ENCODE measurements at places on chromosomes 4 and X. TPM values are rescaled to one million over a fixed set of nuclear protein-coding genes. Genes with fewer than 3 reads are reported as not detected.

The PFKFB1 gene
- 0.21 TPM for total RNA-seq

The EXOC1L gene
- total RNA-seq = not detected

The TAF7L gene
- under 0.01 TPM for total RNA-seq

The DMP1 gene
- not detected for total RNA-seq

The ETDB gene
- not detected for total RNA-seq

The TCEAL8 gene
- 68.0 TPM for total RNA-seq

The PAGE4 gene
- total RNA-seq = not detected

The NLGN4X gene
- 0.50 TPM for total RNA-seq

The FAM114A1 gene
- 28.0 TPM for total RNA-seq

The PRDM8 gene
- 0.36 TPM for total RNA-seq

The HELT gene
- not detected for total RNA-seq

The ZAR1 gene
- total RNA-seq = not detected

The RBMXL3 gene
- not detected for total RNA-seq

Data from nasal cavity respiratory epithelium epithelial cell of viscerocranial mucosa (primary cell).